Activated CD4-positive, alpha-beta T cell treated with anti-CD3 and anti-CD28 coated beads, Interleukin-2, Interleukin-6, amounts not matched to agents 100 ng/mL and 50 ng/mL, durations not matched to agents 16 hours and 8 hours (primary cell): ENCODE measurements at places on chromosomes 3 and 15.
A peak's percentile ranks its signal among the peaks of the same experiment; 100 is the strongest.

GRCh38 chr15:89066280-89066679 is 22.0 kb upstream of the ABHD2 start:
- DNase-seq: no peak

DNA sequence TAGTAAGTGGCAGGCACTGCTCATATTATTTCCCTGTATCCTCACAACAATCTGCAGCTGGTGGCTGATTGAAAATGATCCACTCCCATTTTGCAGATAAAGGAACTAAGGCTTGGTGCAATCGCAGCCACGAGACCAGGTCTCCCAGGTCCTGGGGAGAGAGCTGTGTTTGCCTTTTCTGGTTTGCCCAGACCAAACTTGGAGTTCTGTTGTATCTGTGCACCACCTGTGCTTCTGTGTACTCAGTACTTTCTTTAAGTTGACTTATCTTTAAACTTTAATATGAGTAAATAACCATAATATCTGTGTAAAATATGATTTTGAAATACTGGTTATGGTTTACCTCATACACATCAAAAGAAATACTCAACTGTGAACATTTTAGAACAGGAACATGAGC is 625.7 kb upstream of the CFAP20DC start:
- no peak for DNase-seq

- DNase-seq: no peak
Observed at GRCh38 chr15:79394231-79394630, 37.9 kb upstream of the MINAR1 start.

- no peak for DNase-seq
Observed at GRCh38 chr15:69725275-69725674, 272.7 kb downstream of the RPLP1 start.

DNA sequence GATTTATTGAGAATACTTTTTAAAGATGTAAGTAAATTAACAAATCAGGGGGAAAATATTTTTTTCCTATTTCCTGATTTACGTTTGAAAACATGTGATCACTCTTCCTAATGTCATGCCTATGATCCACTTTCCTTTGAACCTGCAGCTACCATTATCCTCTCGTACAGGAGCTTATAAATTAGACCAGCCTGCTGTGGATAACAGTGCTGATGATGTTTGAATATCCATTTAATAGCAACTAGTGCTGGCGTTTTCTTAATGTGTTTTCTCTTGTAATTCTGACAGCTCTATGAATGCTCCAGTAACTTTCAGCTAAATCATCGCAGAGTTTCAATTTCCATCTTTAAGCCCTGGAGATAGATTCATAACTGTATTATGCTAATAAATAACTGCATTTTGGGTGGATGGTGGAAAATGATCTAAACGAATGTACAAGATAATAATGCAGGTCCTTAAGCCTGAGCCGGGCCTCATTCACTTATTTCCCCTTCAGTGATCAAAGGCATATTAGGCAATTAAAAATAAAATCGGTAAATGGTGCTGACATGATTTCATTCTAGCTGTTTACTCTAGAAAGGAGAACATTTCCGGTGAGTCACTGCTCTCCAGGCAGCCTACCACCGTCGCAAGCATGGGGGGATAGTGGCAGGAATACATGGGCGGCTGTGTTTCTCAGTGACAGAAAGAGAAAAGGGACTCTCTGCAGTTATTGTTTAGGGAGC is 58.5 kb upstream of the SLC24A5 start:
- DNase-seq: no peak

DNA sequence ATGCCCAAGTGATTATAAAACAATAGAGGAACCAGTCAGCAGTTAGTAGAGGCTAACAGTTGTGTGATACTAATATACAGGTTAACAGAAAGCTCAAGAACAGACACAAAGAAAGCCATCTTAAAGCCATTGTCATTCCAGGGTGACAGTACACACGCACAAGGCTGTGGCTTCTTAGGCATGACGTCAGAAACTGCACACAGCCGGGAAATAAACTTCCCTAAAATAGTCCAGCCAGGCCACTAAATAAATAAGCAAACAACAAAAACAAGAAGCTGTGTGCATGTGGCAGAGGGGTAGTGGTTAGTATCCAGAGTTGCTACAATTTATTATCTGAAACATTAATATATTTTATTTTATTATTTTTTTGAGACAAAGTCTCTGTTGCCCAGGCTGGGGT is 49.8 kb downstream of the PPCDC start:
- DNase-seq: no peak

GRCh38 chr15:66700412-66700801 is 1.6 kb upstream of the SMAD6 start:
- DNase-seq: no peak

DNA sequence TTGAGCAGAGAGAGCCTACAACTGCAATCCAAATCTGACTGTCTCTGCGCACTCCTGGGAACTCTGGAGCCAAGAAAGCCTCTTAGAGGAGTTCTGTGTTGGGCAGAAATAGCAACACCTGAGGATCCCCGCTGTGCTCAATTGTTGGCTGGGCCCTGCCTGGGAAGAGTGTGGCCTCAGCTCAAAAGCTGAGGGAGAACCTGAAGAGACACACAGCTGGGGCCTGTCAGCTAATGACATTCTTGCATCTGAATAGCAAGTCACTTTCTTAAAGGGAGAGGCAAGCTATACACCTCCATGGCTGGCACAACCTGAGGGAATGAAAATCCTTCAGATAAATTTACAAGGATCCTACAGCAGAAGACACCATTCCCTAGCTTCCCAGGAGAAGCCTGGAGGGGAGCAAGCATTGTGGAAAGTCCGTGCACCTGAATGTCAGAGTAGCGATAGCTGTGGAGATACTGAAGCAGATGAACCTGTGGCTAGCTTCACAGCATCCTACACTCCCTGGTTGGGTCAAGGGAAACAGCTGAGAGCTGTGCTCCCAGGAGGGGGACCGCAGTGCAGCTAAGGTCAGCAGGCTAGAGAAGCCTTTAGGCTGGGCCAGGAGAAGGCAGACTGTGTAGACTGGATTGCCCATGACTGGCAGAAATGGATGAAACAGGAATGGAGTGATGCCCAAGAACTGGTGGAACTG is 159.9 kb upstream of the PFN2 start:
- DNase-seq: no peak

DNA sequence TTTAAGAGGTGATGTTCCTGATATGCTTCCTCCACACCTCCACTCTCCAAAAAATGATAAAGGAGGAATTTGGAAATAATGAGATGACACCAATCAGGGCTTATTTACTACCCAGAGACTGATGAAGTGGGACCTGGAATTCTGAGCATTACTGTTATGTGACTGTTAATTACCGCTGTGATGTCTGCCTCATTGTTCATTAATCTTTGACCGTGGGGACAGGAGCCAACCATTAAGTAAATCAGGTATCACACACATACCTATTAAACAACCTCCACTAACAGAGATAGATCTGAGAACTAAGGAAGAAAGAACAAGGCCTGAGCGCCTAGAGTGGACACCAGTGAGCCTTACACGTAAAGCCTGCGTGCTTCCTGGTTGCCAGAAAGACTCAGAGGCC is 37.7 kb downstream of the ABHD5 start:
- DNase-seq: no peak

GRCh38 chr15:25787855-25788520 is 75.1 kb downstream of the ATP10A start:
- no peak for DNase-seq

DNA sequence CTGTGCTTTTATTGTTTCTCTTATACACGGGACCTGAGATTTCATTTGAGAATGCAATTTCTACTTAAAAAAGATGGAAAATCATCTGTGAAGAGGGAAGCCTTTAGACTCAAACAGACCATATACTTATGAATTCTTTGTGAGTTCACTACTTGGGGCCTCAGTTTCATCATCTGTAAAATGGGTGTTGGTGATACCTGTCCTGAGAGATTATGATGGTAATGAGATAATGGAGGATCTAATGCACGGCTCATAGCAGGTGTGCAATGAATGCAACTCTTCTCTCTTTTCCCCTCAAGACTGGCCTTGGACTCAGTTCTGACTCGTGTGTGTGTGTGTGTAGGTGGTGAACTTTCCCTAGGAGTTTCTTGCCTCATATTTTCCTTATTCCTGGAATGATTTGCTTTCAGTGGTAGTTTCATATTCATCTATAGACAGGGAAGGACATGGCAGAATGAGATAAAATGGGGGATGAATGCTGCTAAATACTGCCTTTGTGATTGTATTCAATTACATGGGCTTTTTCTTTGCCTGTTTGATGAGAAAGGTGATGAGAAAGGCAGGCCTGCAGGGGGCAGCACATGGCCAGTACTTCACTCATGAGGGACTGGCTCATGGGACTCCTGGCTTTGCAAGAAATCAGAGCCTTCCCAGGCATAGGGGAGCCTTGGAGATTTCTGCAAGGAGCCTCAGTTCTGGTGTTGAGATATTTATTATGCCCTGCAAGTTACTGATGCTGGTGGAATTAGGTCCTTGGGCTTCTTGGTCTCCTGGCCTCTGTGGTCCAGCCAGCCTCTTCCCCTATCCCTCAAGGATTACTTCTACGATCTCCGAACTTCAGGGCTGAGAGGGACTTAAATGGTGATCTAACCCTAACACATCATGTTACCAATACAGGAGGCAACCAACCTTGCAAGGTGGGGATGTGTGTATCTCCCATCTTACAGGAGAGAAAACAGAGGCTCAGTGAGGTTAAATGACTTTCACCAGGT is 70.7 kb downstream of the RPLP1 start:
- DNase-seq: peak; percentile 75

DNA sequence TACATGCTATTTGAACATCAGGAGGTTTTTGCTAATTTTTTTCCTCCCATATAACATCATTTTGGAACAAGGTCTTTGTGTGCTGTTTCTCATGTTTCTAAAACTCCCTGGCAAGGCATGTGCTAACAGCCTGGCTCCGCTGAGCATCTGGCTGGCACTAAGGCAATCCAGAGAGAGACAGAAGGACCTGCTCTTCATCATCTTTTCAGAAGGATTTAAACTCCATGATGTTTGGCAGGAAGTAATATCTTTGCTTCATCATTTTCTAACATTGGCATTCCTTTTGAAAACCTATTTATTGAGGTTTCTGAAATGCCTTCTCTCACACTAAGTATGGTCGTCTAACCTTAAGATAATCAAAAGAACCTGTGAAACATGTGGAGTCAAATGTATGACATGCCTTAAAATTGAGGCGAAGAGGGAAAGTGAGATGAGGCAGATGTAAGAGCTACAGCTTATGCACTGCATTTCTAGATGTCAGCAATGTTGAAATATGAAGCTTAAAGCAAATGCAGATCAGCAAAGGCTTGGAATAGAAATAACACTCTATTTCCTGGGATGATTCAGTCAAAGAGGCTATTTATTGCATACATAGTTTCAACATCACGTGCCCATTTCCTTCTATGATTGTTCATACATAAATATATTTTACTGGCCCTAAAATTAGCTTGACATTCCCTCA is 592.0 kb downstream of the ZNF385D start:
- no peak for DNase-seq

DNA sequence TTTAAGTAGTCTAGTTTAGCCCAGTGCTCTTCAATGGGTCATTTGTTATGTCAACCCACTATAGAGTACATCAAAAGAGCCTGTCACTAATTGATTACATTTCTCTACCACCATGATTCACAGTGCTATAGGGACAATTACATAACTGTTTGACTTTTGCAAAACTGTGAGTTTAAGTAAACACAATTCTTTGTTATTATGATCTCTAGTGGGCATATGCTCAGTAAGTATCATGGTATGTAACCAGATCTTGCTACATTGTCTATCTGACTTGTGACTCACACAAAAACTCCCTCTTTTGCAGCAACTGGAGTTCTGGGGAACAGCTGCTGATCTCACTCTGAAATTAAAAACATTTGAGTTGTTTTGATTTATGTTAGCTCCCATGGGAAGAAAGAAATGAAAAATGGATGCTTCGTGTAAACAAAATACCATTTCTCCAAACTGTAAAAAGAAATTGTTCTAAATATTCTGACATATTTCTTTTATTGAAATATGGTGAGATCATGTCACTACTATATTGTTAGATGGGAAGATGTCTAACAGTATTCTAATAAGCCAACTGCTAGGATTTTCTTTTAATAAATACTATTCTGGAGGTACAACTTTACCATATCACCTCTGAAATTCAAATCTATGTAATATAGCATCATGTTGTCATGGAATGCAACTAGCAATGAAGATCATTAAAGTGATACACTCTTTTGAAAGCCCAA is 470.4 kb downstream of the ROBO1 start:
- DNase-seq: no peak

- no peak for DNase-seq
Observed at GRCh38 chr3:3353153-3353552, 173.7 kb upstream of the CRBN start.
